ENCODE measurements at places on chromosomes 7 and 10.

GRCh38 chr7:44599222-44599621 is 7.2 kb upstream of the OGDH start:
- no peak for DNase-seq

DNA sequence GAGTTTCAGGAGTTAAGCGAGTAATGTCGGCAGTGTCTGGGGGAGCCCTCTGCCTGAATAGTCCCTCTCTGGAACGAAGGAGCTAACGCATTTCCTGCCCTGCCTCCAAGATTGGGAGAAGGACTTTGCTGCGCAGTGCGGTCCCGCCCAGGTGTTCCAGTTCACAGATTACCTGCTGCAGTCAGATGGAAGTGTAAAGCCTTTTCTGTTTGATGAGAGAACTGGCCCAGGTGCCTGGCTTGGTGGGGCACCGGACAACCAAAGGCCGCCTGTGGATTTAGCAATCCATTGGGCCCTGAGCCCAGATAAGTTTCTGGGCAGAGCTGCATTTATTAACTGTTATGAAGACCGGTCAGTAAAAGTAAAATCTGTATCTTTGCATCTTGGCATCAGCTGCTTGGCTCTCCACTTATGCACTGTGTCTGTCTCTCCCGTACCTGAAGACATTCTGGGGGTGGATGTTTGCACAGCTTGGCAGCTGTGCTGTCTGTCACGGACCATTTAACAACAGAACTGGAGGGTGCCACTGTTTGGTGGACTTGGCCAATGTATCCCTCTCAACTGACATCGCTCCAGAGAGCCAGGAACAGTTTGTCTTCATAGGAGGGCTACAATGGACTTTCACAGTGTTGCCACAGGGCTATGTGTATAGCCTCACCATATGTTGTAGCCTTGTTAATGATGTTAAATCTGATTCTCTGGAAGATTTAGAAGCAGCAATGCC is 654.7 kb upstream of the ZWINT start:
- no peak for DNase-seq

DNA sequence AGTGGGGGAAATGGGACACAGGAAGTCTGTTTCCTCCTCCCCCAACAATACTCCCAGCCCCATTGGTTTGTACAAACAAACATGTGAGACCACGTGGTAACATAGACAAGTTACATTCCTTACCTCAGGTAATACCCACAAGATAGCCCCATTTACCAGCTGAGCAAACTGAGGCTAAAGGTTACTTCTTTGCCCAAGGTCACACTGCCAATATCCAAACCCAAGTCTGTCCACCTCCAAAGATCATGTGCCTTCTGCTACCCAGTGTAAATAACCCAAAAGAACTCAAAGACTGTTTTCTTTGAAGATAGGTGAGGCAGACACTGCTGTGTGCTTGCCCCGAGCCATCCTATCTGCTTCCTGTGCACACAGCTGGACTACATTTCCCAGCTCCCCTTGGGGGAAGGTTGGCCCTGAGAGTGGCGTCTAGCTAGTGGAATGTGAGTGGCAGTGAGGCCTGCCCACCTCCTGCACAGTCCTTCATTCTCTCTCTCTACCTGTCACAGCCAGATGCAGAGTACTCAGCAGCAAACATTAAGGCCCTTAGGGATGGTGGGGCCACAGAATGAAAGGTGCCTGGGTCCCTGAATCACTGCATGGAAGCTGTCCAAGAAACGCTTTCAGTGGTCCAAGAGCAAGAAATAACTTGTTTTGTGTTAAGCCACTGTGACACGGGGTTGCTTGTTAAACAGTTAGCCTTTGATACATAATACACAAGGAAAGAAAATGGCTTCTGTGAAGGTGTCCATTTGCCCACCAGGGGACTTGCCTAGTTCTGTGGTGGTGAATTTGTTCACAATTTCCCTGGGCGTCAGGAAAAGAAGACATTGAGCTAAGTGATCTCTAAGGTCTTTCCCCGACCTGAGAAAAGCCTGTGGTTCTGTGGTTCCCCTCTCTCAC is 257.7 kb upstream of the NFE2L3 start:
- DNase-seq: peak; percentile 41

- no peak for DNase-seq
Measured at GRCh38 chr10:91613411-91614187, 19.3 kb downstream of the PPP1R3C start.

All from NCI-H2227 treated with DMSO at 0.1 percent for 48 hours (cell line).